ENCODE measurements at places on chromosomes 2 and 18.
A peak's percentile ranks its signal among the peaks of the same experiment; 100 is the strongest.

DNA sequence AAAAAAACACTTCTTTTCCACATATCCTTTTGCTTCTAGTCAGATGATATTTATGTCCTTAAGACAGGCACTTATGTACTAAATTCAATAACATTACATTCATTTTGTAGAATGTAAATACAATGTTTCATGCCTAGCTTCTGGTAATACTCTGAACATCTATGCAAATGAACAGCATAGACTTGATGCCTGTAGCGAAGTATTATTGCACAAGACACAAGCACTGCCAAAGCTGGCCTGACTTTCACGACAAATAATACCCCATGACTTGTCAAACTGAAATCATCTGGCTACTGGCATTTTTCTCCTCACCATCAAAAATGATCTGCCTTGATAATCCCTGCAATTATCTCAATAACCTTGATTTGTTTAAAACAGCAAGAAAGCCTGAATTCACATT lies 101.3 kb downstream of the L3MBTL4 start:
- no peak for DNase-seq

GRCh38 chr2:241556746-241557145 lies 1.8 kb upstream of the BOK start:
- no peak for DNase-seq

DNA sequence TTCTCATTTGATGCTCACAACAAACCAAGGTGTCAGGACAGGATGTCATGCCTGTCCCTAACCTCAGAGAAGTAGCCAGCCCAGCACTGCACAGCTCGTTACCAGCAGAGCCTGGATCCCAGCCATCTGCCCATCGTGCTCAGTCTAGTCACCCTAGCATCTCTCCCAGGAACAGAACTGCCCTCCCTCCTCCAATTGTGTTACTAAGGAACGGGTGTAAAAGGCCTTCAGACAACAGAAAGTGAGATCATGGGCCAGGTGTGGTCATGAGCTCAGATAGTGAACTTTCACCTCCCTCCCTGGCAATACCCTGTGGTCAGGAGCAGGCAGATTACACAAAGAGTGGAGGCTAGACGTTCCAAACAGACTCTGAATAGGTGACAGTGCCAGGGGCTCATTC lies 111.8 kb upstream of the PPP1CB start:
- DNase-seq, result peak; percentile 23

DNA sequence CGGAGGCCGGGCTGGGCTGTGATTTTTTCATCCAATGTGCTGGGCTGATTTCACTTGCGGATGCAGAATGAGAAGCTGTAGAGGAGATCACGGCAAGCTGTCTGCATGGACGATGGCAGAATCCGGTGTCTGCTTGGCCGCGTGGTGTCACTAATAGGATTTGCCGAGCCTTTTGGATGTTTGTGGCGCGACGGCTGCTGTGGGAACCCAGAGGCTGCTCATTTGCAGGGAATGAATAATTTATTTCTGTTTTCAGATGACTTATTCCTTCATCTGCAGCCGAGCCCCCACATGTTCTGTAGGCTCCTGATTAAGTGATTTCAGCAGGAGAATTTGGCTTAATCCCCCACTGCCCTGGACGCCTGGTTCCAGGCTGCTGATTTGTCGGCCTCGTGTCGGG lies 62.6 kb downstream of the ODC1 start:
- DNase-seq, result no peak

DNA sequence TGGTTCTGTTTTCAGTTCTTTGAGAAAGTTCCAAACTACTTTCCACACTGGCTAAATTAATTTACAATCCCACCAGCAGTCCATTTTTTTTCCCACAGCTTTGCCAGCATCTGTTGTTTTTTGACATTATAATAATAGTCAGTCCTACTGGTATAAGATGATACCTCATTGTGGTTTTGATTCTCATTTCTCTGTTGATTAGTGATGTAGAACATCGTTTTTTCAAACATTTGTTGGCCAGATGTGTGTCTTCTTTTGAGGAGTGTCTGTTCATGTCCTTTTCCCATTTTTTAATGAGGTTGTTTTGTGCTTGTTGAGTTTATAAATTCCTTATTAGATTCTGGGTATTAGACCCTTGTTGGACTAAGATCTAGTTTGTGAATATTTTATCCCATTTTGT lies 376.8 kb upstream of the NT5C1B start:
- no peak for DNase-seq

- no peak for DNase-seq
Observed at GRCh38 chr18:11125492-11126315, 23.7 kb downstream of the PIEZO2 start.

GRCh38 chr2:163698857-163699256 lies 37.0 kb downstream of the FIGN start:
- no peak for DNase-seq

DNA sequence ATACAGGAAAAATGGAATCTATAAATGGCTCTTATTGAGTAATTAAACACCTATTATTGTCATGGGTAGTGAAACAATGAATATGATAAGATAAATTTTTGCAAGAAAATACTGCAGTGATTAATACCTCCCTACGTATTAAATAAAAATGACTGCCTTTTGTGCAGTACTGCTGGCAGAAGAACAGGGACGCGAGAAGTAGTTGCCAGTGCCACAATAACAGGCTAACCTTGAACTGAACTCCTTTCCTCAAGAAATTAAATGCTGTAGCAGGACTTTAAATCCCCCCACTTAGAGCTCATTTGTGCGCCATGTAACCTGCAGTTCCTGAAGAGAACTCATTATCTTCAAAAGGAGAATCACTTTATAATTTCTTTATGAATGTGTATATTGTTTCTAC lies 24.6 kb downstream of the FIGN start:
- no peak for DNase-seq

- DNase-seq, result no peak
Observed at GRCh38 chr2:1227274-1227900, 185.9 kb upstream of the TPO start.

DNA sequence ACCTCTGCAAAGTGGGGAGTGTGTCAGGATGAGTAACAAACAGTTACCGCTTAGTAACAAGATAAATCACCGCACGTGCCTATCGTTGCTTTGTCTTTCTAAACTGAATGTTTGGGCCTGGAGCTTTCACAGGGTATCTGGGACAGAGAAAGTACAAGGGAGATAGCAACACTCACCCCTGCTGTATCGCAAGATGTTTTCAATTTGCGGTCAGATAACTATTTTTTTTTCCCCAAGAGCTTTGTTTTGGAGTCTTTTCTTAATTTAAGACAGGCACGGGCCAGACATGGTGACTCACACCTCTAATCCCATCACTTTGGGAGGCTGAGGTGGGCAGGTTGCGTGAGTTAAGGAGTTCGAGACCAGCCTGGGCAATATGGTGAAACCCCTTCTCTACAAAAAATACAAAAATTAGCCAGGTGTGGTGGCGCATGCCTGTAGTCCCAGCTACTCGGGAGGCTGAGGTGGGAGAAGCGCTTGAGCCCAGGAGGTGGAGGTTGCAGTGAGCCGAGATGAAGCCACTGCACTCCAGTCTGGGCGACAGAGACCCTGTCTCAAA lies 146.6 kb downstream of the GBX2 start:
- DNase-seq, result no peak

DNA sequence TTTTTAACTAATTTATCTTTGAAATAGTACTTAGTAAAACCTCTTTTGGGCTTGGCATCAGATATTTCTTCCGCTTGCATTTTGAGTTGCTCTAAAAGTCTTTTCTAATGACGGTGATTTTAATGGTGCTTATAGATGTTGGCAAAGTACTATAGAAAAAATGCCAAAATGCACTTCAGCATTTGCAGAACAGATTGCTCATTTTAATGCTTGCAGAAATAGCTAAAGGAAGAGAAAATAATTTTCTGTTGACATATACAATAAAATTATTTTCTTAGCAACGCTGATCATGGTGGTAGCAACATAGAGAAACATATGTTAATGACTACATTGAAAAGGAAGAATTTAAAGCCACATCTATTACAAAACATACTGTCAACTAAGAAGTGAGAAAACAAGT lies 170.7 kb downstream of the STK39 start:
- no peak for DNase-seq

GRCh38 chr2:5691985-5692529 lies at the start of gene SOX11:
Gene SOX11 (plus strand): TSS chr2:5692384. CDS start chr2:5692722, 338 bp downstream.
- peak; percentile 91 for DNase-seq

DNA sequence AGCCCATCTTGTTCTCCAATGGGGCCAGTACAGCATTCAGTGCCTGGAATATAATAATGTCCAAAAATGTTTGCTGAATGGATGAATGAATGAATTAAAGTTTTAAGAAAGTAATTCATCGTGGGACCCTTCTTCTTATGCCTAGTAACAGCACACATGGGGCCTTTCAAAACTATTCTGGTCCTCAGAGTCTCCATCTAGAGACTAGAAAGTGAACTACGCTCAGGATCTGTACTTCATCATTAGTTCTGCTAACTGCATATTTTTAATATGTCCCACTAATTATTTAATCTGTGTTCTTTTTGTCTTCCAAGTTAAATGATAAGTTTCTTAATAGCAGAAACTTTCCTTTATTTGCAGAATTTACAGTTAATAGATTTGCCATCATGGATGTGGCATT lies 172.5 kb downstream of the SMAD2 start:
- DNase-seq, result no peak

DNA sequence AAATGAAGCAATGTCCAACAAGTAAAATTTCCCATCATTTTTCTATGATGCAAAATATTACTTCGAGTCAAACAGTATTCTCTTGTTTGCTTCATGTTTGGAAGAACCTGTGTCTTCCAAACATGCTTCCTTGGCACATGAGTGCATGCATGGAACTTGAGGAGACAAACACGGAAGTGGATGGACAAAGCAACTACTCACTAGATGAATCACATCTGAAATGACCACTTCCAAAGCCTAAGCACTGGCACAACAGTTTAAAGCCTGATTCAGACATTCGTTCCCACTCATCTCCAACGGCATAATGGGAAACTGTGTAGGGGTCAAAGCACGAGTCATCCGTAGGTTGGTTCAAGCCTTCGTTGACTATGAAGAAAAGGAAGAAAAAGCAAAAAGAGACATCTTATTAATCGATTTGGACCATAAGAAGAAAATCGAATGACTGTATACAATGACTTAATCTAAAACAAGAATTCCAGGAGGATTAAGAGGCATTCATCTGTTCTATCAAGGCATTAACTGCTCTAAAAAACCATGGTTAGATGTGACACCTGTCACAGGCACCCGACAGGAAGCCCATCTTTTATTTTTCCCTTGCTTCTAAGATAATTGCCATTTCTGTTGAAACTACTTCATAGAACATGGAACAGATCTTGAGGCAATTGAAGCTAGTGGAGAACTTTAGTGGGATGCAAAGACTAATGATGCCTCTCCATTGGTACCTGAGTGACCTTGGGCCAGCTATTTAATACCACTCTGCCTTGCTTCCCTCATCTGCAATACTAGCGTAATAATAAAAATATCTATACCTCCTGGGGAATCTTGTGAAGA lies 56.0 kb downstream of the ATIC start:
- no peak for DNase-seq

DNA sequence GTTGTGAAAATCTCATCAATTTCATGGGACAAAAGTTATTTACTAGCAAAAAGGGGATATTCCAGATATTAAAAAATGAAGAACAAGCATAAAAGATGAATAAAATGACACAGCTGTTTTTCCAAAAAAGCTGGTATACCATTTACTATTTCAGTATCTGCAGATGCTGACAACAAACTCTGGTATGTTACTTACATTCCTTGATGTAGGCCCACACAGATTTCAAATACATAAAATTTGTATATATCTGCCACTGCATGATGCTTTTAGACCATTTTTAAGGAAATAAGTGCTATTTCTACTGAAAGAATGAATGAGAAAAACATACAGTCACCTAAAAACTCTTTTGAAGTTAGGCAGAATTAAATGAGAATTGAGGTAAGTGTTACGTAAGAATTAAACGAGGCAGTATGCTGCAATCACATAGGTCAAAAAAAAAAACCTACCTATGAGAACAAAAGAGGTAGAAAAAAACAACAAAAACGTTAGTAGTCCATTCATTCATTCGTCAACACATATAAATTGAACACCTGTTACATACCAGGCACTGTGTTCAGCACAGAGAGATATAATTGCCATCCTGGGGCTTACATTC lies 32.5 kb downstream of the ARL5A start:
- DNase-seq, result no peak

DNA sequence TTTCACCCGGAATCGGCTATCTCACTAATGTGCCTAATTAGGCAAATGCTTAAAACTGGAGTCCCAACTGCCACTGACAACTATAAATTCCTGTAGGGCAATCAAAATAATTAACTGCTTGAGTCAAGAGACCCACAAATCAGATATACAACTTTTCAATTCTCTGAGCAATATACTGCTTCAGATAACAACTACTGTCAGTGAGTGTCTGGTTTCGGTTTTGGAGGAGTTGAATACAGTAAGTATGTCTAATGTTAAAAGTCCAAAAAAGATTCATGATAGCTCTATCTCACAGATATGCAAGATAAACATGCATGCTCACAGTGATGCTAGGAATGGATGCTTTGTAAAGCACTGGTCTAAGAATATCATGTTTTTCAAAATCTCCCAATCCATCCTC lies 283.3 kb downstream of the NRXN1 start:
- DNase-seq, result no peak

DNA sequence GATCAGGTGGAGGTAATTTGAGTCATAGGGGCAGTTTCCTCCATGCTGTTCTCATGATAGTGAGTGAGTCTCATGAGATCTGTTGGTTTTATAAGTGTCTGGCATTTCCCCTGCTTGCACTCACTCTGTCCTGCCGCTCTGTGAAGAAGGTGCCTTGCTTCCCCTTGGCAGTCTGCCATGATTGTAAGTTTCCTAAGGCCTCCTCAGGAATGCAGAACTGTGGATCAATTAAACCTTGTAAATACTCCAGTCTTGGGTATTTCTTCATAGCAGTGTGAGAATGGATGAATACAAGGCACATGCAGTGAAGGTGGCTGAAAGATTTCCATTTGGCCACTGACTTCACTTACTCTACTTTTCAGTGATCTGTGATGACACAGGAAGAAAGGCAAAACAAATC lies 133.7 kb downstream of the SH3BP4 start:
- no peak for DNase-seq

DNA sequence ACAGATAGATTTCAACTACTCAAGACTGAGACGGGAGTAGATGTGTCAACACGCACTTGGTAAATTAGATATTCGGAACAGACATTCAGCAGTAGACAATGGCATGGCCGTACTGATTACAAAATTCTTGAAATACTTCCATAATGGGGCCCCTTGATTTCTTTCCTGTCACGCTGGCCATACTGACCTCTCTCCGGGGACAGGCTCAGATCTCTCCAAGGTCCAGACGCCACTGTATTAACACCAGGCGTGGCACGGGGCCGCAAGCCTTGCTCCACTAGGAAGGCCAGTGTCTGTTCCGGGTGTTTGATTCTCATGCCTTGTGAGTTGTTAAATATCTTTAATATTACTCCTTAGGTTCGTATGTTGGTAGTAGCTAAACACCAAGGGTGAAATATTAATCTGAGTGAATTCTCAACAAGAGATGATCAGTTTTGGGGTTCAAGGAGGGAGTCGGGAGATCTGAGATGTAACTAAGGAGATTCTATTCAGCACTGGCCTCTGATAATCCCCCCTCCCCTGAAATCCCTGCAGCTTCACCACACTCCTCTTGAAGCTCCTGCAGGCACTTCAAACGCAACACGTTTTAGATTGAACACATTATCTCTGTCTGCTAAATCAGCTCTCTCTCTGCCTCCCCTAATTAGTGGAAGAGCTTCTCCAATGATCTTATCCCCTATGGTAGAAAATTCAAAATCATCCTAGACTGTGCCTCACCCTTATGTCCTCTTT lies 2.2 kb upstream of the EHD3 start:
- no peak for DNase-seq

- no peak for DNase-seq
Observed at GRCh38 chr2:38030635-38031355, 45.2 kb downstream of the CYP1B1 start.

- DNase-seq, result no peak
Observed at GRCh38 chr2:68482296-68482820, 15.0 kb downstream of the APLF start.
